ENCODE measurements at places on chromosomes 16 and 17. TPM values are rescaled to one million over a fixed set of nuclear protein-coding genes. Genes with fewer than 3 reads are reported as not detected.

Gene IL17C
- 0.64 TPM for polyA plus RNA-seq

Gene DHRS7C
- 0.09 TPM for polyA plus RNA-seq

Gene FBXW10
- polyA plus RNA-seq = 0.07 TPM

Gene TNFRSF17
- 9.5 TPM for polyA plus RNA-seq

Gene CACNG5
- polyA plus RNA-seq = 0.13 TPM

Gene TSPAN10
- polyA plus RNA-seq = 2.9 TPM

Gene SRP68
- 24.5 TPM for polyA plus RNA-seq

Gene PRSS33
- polyA plus RNA-seq = not detected

Gene NPIPB13
- polyA plus RNA-seq = 7.8 TPM

Gene KRT16
- 0.07 TPM for polyA plus RNA-seq

Gene TBX4
- not detected for polyA plus RNA-seq
